ENCODE measurements at places on chromosomes 16 and 17.

DNA sequence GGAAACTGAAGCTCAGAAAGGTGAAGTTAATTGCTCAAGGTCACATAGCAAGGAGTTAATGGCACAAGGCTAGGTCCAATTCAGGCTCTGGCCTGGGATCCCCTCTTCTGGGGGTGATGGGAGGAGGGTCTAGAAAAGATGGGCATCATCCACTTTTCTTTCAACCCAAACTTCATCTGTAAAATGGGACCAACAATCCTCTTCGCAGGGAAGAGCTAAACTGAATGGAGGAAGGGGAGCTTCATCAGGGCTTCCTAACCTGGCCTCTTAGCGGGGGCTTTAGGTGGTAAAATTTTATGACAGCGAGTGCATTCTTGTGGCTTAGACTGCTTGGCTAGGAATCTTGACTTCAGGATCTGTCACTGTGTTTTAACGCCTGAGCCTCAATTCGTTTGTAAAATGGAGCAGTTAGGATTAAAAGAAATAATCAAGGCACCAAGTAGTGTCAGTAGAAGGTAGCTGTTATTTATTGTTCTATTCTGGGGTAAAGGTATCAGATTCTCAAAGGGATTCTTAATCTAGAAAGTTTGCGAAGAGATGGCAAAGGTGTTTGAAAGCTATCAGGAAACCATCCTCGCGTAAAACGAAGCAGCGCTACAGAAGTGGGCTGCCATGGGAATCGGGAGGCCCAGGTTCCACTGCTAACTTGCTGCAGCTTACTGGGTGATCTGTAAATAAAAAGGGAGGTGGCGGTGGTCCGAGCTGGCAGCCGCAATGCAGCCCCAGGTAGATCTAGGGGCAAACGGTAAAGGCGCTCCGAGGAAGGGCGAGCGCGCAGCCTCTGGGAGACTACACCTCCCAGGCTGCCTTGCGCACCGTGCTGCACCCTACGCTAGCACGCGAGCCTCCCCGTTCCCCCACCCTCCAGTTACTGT is 1.5 kb upstream of the SRCAP start:
- DNase-seq, result no peak

- DNase-seq, result no peak
Observed at GRCh38 chr17:63293323-63294075, 152.6 kb downstream of the CYB561 start.

GRCh38 chr16:75801307-75801706 is 75.0 kb upstream of the CPHXL start:
- DNase-seq, result no peak

DNA sequence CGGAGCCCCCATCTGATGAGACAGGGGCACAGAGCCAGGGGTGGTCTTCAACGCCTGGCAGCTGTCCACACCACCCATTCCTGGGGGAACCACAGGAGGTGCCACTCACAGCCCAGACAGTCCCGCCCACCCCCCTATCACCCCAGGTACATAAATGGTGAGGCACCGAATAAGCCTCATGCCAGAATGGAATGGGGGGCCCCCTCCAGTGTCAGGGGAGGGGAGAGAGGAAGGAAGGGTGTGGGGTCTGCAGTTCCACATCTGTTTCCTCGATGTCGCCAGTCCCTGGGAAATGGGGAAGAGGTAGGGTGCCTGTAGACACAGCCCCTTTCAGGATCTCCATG is 1.7 kb downstream of the TMC6 start:
- DNase-seq, result no peak

DNA sequence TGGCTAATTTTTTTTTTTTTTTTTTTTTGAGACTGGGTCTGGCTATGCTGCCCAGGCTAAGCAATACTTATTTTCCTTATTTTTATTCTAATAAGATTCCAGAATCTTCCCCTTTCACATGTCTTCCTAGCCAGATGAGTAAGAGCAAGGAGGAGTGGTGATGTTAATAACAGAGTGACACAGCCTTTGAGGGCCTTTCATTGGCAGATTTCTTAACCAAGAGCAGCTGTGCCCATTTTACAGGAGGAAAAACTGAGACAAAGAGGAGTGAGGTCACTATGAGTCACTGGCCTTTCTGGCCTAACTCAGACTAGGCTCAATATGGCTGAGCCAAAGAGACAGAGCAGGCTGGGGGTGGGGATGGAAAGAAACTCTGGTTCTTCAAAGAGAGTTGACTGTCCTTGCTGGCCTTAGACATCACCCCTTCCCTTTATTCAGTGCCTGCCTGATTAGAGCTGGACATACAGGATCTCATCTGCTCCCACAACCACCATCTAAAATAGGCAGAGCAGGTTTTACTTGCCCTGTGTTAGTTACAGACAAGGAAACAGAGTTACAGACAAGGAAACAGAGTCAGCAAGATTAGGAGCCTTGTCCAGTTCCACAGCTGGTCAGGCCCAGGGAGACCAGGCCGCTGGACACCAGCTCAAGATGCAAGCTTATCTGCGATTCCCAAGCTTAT is 50.0 kb upstream of the TOB1 start:
- peak; percentile 43 for DNase-seq

Measured in stimulated activated naive CD8-positive, alpha-beta T cell treated with anti-CD3 and anti-CD28 coated beads, Interleukin-15, amount 100 ng/mL, for 72 hours (primary cell).